HepG2 (cell line): ENCODE measurements at places on chromosomes 7 and 10. TPM values are rescaled to one million over a fixed set of nuclear protein-coding genes. Genes with fewer than 3 reads are reported as not detected.
A peak's percentile ranks its signal among the peaks of the same experiment; 100 is the strongest.

CPED1 gene
- polyA plus RNA-seq = 8.1 and 11.5 TPM in 2 replicates

MOGAT3 gene
- polyA plus RNA-seq = 30.5 and 39.2 TPM in 2 replicates

WDR86 gene
- polyA plus RNA-seq = 2.9 and 4.3 TPM in 2 replicates

TRPV6 gene
- not detected in 2 replicates for polyA plus RNA-seq

OR2A42 gene
- polyA plus RNA-seq = not detected in 2 replicates

TMEM196 gene
- not detected in 2 replicates for polyA plus RNA-seq

SH2D4B gene
- polyA plus RNA-seq = not detected in 2 replicates

SPDYE2 gene
- not detected in 2 replicates for polyA plus RNA-seq

LRRTM3 gene
- not detected in 2 replicates for polyA plus RNA-seq

CYP3A4 gene
- polyA plus RNA-seq = 0.07 and 0.24 TPM in 2 replicates

- no peak for DNase-seq
- no peak overlapping the region for H3K4me3 ChIP-seq
- no peak overlapping the region for H3K27ac ChIP-seq
- H3K36me3 ChIP-seq = no peaks in the 10 kb centered on the region
- peaks cover 53% of the 10 kb centered on the region for H3K4me1 ChIP-seq
Observed at GRCh38 chr7:36792421-36792820, 68.1 kb upstream of the AOAH start.

- no peak overlapping the region for H3K4me3 ChIP-seq
- H3K4me1 ChIP-seq = peaks cover 50% of the 10 kb centered on the region
- H3K27ac ChIP-seq = peak overlapping the region; percentile 37
- H3K27me3 ChIP-seq = no peaks in the 10 kb centered on the region
- H3K36me3 ChIP-seq = no peaks in the 10 kb centered on the region
- peak; percentile 87 for DNase-seq
Observed at GRCh38 chr10:60704471-60704870, 73.8 kb upstream of the CDK1 start.

DNA sequence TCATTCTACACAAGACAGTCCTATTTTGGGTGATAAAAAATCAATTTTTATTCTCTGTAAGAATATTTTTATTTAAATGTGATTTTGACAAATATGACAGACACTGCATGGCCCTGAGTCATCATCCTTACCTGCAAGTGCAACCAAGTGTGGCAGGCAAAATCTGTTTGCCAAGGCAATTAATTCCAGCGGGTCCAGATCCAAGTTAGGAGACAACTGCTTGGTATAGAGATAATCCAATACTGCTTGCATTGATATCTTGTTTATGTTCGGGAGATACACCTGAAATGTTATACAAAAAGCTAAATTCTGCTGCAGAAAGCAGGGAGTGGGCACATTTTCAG, 66.2 kb downstream of the RHOBTB1 start:
- no peak overlapping the region for H3K27ac ChIP-seq
- H3K4me1 ChIP-seq = peaks cover 9% of the 10 kb centered on the region
- no peak overlapping the region for H3K4me3 ChIP-seq
- no peaks in the 10 kb centered on the region for H3K27me3 ChIP-seq

- no peak overlapping the region for H3K27ac ChIP-seq
- DNase-seq = no peak
- no peak overlapping the region for H3K4me3 ChIP-seq
- H3K27me3 ChIP-seq = peaks cover 3% of the 10 kb centered on the region
- H3K36me3 ChIP-seq = no peaks in the 10 kb centered on the region
- no peaks in the 10 kb centered on the region for H3K4me1 ChIP-seq
Observed at GRCh38 chr10:110151971-110152370, 55.4 kb upstream of the MXI1 start.

- H3K36me3 ChIP-seq = no peaks in the 10 kb centered on the region; the same call in 1 of the 2 replicates
- no peaks in the 10 kb centered on the region for H3K27me3 ChIP-seq
- no peaks in the 10 kb centered on the region for H3K4me1 ChIP-seq
- no peak overlapping the region for H3K27ac ChIP-seq
Observed at GRCh38 chr7:108497082-108497725, 28.7 kb downstream of the PNPLA8 start.

DNA sequence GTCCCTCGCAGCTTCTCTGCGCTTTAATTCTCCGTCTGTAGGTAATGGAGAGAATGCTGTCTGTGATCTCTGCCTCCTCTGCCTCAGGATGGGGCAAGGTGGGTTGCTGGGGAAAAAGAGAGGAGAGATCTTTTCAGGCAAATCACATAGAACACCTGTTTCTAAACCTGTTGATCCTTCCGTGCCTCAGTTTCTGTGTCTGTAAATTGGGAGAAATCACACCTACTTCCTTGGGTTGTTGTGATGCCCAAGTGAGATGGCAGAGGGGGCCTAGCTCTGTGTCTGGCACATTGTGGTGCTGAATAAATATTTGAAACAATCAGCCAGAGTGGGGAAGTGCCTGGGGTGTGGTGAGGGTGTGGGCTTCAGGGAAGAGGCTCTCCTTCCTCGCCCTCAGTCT, 28.8 kb downstream of the KAZALD1 start:
- no peak overlapping the region for H3K4me3 ChIP-seq
- H3K27me3 ChIP-seq = peaks cover 87% of the 10 kb centered on the region
- H3K36me3 ChIP-seq = no peaks in the 10 kb centered on the region
- no peak for DNase-seq

- H3K4me1 ChIP-seq = peaks cover 58% of the 10 kb centered on the region
- no peaks in the 10 kb centered on the region for H3K27me3 ChIP-seq
- peak overlapping the region; percentile 81 for H3K4me3 ChIP-seq
- peaks cover 13% of the 10 kb centered on the region for H3K36me3 ChIP-seq
- DNase-seq = no peak
- H3K27ac ChIP-seq = peak overlapping the region; percentile 54
Observed at GRCh38 chr10:72276013-72276387, 2.3 kb downstream of the DDIT4 start.

DNA sequence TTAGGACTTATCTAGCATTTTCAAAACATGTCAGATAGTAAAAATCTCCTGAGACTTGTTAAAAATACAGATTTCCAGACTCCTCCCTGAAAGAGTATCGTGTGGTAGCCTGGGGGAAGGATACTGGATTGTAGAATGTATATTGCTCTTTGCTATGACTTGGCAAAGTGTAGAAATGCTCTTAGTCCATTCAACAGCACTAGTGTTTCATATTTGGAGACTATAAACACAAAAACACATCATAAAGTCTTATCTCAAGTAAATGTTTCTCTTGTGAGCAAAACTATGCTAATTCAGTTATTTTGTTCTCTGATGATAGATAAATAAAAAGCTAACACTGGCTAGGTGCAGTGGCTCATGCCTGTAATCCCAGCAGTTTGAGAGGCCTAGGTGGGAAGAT, 137.5 kb upstream of the PRPS1L1 start:
- no peak for DNase-seq
- H3K27me3 ChIP-seq = no peaks in the 10 kb centered on the region
- no peaks in the 10 kb centered on the region for H3K4me1 ChIP-seq
- H3K4me3 ChIP-seq = no peak overlapping the region

DNA sequence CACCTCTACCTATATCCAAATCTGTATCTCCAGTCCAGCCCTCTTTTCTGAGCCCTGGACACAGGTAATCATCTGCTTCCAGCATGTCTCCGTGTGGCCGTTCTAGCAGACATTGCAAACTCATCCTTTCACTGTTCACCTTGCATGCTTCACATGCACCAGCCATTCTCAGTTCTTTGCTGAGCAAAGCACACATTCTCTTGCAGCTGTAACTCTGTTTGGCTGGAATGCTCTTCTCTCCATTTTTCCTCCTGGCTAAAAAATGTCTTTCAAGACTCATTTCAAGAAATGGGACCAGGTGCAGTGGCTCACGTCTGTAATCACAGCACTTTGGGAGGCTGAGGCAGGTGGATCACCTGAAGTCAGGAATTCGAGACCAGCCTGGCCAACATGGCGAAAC, 40.3 kb upstream of the NRF1 start:
- DNase-seq = no peak
- H3K4me1 ChIP-seq = peaks cover 19% of the 10 kb centered on the region
- H3K27ac ChIP-seq = no peak overlapping the region
- no peak overlapping the region for H3K4me3 ChIP-seq
- no peaks in the 10 kb centered on the region for H3K27me3 ChIP-seq

DNA sequence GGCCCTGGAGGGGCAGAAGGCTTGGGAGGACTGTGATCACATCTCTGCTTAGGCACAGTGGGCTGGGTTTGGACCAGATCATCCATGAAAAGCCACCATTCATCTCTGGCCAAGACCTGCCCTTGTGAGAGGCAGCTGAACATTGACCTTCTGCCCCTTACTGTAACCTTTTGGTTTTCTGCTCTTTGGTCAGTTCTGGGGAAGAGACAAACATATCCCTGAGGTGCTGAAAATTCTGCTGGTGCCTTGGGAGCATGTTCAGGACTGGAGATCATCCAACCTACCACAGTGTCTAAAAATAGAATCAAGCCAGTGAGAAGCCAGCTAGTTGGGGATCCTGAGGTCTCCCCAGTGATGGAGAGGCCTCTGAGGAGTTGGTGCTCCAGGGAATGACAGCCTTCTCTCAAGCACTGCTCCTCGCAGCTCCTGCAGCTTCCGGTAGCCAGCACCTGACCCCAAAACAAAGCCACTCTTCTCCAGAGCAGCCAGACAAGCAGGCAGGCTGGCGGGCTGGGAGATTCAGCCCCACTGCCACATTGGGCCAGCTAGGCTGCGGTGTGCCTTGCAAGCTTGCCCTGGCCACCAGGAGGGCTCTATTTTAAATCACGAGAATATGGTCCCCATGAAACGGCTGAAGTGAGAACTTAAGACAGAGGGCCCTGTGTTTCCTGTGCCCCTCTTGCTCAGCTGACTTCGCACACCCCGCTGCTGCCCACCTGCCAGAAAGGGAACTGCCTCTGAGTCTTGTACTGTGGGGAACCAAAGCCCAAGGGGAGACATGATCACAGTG, 37.8 kb upstream of the UBE2H start:
- H3K4me3 ChIP-seq = peak overlapping the region; percentile 9; the same call in 1 of the 2 replicates
- peaks cover 25% of the 10 kb centered on the region for H3K4me1 ChIP-seq
- peak overlapping the region; percentile 55 for H3K27ac ChIP-seq
- H3K27me3 ChIP-seq = no peaks in the 10 kb centered on the region
- peak; percentile 51 for DNase-seq

DNA sequence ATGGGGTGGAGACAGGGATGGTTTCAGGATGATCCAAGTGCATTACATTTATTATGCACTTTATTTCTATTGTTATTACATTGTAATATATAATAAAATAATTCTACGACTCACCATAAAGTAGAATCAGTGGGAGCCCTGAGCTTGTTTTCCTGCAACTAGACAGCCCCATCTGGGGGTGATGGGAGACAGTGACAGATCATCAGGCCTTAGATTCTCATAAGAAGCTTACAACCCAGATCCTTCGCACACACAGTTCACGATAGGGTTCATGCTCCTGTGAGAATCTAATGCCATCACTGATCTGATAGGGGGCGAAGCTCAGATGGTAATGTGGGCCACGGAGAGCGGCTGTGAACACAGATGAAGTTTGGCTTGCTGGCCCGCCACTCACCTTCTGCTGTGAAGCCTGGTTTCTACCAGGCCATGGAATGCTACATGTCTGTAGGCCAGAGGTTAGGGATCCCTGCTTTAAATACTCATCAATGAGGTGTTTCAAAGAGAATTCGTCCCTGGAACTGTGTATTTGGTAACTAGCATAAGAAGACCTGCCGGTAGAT, 21.2 kb upstream of the PRKCQ start:
- no peak overlapping the region for H3K27ac ChIP-seq
- H3K4me1 ChIP-seq = no peaks in the 10 kb centered on the region
- DNase-seq = no peak
- H3K27me3 ChIP-seq = no peaks in the 10 kb centered on the region

DNA sequence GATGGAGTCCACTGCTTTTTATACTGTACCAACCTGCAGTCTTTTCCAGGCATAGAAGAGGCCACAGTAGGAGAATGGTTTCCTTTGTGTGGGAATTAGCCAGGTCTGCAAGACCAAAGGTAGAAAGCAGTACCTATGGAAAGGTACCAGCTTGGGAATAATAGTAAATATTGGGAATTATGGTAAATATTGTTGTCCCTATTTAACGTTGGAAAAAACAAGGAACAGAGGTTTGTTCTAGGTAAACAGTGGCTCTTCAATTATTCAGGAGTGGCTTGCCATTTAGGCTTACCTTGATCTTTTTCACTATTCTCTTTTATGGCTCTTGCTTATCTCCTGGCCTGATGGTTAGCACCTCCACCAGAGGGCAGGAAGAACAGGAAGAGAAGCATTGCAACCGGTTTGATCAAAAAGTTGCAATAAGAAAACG, 43.9 kb upstream of the GSAP start:
- DNase-seq = peak; percentile 80
- H3K4me1 ChIP-seq = peaks cover 68% of the 10 kb centered on the region
- H3K4me3 ChIP-seq = no peak overlapping the region; the same call in 1 of the 2 replicates
- H3K27me3 ChIP-seq = no peaks in the 10 kb centered on the region

DNA sequence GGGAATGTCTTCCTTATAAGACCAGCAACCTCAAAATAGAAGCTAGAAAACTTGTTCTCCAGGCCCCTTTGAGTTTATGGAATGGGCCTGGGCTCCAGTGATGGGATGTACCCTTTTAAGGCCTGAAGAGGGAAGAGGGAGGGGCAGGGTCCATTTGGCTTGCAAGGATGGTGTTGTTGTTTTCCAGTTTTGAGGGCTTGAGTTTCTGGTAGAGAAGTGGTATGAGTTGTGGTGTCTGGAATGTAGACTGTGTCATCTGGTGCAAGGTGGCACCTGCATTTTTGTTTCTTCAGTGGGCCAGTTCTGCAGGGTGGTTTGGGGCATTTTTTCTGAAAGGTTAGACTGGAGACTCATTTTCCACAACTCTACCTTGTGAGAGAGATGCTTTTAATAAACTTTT, 90.1 kb downstream of the ZNF777 start:
- no peak overlapping the region for H3K27ac ChIP-seq
- no peaks in the 10 kb centered on the region for H3K36me3 ChIP-seq
- no peak for DNase-seq
- no peaks in the 10 kb centered on the region for H3K4me1 ChIP-seq

DNA sequence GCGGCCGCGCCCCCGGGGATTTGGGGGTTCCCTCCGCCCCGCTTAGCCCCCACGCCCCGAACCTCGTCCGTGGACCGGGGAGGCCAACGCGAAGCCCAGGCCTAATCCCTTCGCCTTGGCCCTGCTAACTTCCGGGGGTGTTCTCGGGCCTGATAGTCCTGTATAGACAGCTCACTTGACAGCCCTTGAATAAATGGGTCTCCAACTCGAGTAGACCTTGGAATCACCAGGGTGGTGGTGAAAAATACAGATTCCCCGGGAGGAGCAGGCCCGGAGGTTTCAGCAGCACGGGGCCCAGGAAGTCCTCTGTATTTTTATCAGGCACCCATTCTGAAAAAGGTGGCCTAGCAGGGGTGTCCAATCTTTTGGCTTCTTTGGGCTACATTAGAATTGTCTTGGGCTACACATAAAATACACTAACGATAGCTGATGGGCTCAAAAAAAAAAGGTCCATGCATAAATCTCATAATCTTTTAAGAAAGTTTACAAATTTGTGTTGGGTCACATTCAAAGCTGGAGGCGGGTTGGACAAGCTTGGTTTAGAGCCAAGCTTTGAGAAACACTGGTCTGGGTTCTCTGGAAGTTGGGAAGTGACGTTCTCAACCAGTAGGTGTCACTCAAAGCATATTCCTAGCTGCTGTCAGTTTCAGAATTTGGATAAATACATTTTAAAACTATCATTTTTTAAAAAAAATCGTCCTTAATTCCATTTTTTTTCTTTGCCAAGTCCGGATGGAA, 221.7 kb downstream of the PHTF2 start:
- DNase-seq = peak; percentile 51
- peak overlapping the region; percentile 59; the same call in 1 of the 2 replicates for H3K4me3 ChIP-seq
- peaks cover 5% of the 10 kb centered on the region; the same call in 1 of the 2 replicates for H3K4me1 ChIP-seq

- no peaks in the 10 kb centered on the region for H3K36me3 ChIP-seq
- H3K27me3 ChIP-seq = peaks cover 12% of the 10 kb centered on the region; the same call in 1 of the 3 replicates
- no peak for DNase-seq
- H3K27ac ChIP-seq = no peak overlapping the region
- no peaks in the 10 kb centered on the region for H3K4me1 ChIP-seq
- no peak overlapping the region for H3K4me3 ChIP-seq
Observed at GRCh38 chr7:128710481-128710880, 28.7 kb upstream of the CALU start.

- DNase-seq = no peak
- no peak overlapping the region for H3K27ac ChIP-seq
- H3K4me1 ChIP-seq = no peaks in the 10 kb centered on the region
- no peak overlapping the region for H3K4me3 ChIP-seq
- no peaks in the 10 kb centered on the region for H3K27me3 ChIP-seq
- no peaks in the 10 kb centered on the region for H3K36me3 ChIP-seq
Observed at GRCh38 chr10:116511365-116511764, 34.4 kb upstream of the PNLIP start.
